Naive thymus-derived CD8-positive, alpha-beta T cell (primary cell): ENCODE measurements at places on chromosomes 3 and 15. TPM values are rescaled to one million over a fixed set of nuclear protein-coding genes. Genes with fewer than 3 reads are reported as not detected.

The TP53BP1 gene
- 37.7 TPM for total RNA-seq

The GOLGA6D gene
- 0.19 TPM for total RNA-seq

The LRRC34 gene
- total RNA-seq, result 1.2 TPM

The PLD1 gene
- total RNA-seq, result 0.38 TPM

The USP50 gene
- total RNA-seq, result not detected

The TLR9 gene
- 2.4 TPM for total RNA-seq

The GPR160 gene
- 17.1 TPM for total RNA-seq

DNA sequence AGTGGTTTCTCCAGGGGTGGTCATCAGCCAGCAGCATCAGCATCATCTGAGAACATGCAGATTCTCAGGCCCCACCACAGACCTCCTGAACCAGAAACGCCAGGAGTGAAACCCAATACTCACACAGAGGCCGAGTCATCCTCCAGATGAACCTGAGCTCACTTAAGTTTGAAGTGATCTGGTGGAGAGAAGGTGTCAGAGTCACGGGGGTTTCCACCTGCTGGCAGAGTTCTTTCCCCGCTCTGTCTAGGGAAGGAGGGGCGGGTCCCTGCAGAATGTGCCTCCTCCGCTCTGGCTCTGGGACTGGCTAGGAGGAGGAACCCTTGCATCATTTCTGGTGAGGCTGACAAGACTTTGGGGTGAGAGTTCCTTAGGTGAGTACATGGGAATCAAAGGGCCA is 13.3 kb upstream of the KIF23 start:
- no peaks in the 10 kb centered on the region for H3K36me3 ChIP-seq
- H3K4me1 ChIP-seq, result no peaks in the 10 kb centered on the region
- no peak overlapping the region for H3K27ac ChIP-seq
- no peak overlapping the region for H3K4me3 ChIP-seq
- no peaks in the 10 kb centered on the region for H3K27me3 ChIP-seq
- DNase-seq, result no peak

- H3K27ac ChIP-seq, result no peak overlapping the region
- DNase-seq, result no peak
- H3K27me3 ChIP-seq, result peaks cover 19% of the 10 kb centered on the region
- H3K4me1 ChIP-seq, result peaks cover 6% of the 10 kb centered on the region
- no peaks in the 10 kb centered on the region for H3K36me3 ChIP-seq
- H3K4me3 ChIP-seq, result no peak overlapping the region
Observed at GRCh38 chr3:126184465-126185000, 4.1 kb upstream of the ALDH1L1 start.

- no peak for DNase-seq
- H3K36me3 ChIP-seq, result no peaks in the 10 kb centered on the region
- H3K4me1 ChIP-seq, result no peaks in the 10 kb centered on the region
- no peak overlapping the region for H3K27ac ChIP-seq
- no peak overlapping the region for H3K4me3 ChIP-seq
- H3K27me3 ChIP-seq, result peaks cover 9% of the 10 kb centered on the region
Observed at GRCh38 chr3:119794971-119795612, 13.2 kb downstream of the NR1I2 start.

DNA sequence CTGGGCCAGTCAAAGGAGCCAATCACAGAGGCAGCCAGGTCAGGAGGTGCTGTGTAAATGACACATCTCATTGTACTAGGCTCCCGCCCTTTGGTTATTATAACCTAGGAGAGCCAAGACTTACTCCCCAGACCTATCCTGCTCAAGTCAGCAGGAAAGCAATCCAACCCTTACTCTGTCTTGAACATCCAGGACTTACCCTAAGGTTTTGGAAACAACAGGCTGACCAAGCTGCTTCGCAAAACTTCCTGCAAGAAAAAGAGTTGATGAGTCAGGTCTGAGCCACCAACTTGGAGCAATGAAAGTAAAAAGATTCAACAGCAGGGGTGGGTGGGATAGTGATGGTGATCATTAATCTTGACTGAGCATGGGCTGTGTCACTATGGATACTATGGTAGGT is 144.4 kb downstream of the MYLK start:
- no peak overlapping the region for H3K27ac ChIP-seq
- H3K4me3 ChIP-seq, result no peak overlapping the region
- no peaks in the 10 kb centered on the region for H3K4me1 ChIP-seq
- DNase-seq, result no peak
- peaks cover 2% of the 10 kb centered on the region for H3K27me3 ChIP-seq
- H3K36me3 ChIP-seq, result no peaks in the 10 kb centered on the region

GRCh38 chr3:38367779-38368178 is 21.2 kb downstream of the XYLB start:
- H3K36me3 ChIP-seq, result peaks cover 3% of the 10 kb centered on the region
- H3K4me3 ChIP-seq, result no peak overlapping the region
- no peak overlapping the region for H3K27ac ChIP-seq
- peaks cover 9% of the 10 kb centered on the region for H3K4me1 ChIP-seq
- H3K27me3 ChIP-seq, result no peaks in the 10 kb centered on the region

DNA sequence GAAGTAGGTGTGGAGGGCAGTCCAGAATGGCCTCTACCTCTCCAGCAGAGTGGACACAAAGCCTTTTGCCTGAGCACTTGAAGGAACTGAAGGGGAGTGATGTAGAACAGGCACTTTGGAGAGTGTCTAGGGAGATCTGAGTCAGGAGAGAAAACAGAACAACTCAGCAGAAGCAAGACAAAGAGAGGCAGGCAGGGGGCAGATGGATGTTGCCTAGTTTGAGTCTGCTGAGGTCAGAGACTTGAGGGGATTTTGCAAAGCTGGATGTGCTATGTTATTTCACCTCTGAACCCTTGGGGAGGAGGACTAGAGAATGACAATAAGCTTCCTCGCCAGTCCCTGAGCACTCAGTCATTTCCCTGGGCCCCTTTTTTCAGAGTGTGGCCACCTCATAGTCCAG is 366.4 kb downstream of the EPHB1 start:
- no peaks in the 10 kb centered on the region for H3K27me3 ChIP-seq
- DNase-seq, result no peak
- H3K27ac ChIP-seq, result no peak overlapping the region

- no peaks in the 10 kb centered on the region for H3K36me3 ChIP-seq
- no peak for DNase-seq
Observed at GRCh38 chr3:39146083-39146501, 7.3 kb downstream of the CSRNP1 start.

- H3K4me3 ChIP-seq, result no peak overlapping the region
- peaks cover 14% of the 10 kb centered on the region for H3K27me3 ChIP-seq
- H3K36me3 ChIP-seq, result no peaks in the 10 kb centered on the region
- no peak for DNase-seq
Observed at GRCh38 chr3:129346695-129347457, 68.2 kb downstream of the HMCES start.

DNA sequence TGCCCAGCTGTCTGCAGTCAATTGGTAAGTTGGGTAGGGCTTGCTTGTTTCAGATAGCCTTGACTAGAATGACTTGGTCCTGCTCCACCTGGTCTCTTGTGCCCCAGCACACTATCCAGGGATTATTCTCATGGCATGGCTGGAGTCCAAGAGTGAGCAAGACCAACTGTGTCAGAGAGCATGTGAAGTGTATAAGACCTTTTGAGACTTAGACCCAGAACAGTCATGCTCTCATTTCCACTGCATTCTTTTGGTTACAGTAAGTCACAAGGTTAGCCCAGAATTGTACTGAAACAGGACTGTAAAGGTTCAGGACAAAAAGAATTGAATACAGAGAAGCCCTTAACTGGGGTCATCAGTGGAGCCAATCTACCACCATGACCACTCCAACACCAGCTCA is 650.8 kb upstream of the ADAMTS9 start:
- peaks cover 11% of the 10 kb centered on the region for H3K27me3 ChIP-seq
- H3K36me3 ChIP-seq, result no peaks in the 10 kb centered on the region
- no peak overlapping the region for H3K4me3 ChIP-seq
- no peak overlapping the region for H3K27ac ChIP-seq
- H3K4me1 ChIP-seq, result peaks cover 3% of the 10 kb centered on the region

DNA sequence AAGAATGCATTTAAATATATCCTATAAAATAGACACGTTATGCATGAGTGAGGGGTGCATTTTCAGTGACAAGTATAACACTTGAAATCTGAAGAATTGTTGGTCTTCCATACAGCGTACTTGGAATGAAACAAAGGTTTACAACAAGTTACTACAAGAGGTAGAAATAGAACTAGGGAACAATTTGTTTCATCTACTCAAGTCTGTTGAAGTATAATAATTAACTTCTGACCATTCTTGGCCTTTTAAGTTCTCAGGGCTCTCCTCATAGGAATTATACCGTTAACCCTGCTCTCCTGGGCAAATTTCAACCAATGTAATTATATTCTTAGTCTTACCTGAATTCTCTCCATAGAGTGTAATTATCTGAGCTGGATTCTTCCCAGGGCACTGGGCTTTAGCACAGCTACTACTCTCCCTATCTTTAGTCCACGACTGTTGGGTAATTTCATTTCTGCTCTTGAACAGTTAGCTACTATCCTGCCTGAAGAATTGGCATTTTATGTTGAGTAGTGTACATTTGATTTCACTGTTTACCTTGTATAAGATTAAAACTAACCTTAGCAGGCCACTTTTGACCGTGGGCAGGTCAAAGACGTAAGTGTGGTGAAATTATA is 100.6 kb downstream of the UBE2E2 start:
- peaks cover 12% of the 10 kb centered on the region for H3K36me3 ChIP-seq
- no peaks in the 10 kb centered on the region for H3K27me3 ChIP-seq
- DNase-seq, result no peak
- peaks cover 7% of the 10 kb centered on the region for H3K4me1 ChIP-seq

DNA sequence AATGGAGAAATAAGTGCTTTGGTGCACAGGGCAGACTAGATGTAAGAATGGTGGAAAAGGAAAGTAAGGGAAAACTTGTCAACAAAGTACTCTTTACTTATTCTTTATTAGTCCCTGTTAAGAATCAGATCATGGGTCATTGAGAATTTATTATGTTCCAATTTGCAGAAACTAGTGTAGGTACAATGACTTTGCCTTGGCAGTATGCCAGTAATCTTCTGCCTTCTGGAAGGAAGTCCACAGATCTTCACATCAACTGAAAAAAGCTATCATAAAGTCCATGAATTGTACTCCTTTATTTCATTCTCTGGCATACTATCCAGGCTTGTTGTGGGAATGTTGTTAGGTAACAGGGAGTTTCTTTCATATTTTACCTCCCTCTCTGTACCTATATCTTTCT is 88.2 kb upstream of the FLNB start:
- DNase-seq, result no peak
- peaks cover 96% of the 10 kb centered on the region for H3K36me3 ChIP-seq
- H3K27me3 ChIP-seq, result no peaks in the 10 kb centered on the region
- H3K4me3 ChIP-seq, result no peak overlapping the region
- H3K27ac ChIP-seq, result no peak overlapping the region
- H3K4me1 ChIP-seq, result no peaks in the 10 kb centered on the region

DNA sequence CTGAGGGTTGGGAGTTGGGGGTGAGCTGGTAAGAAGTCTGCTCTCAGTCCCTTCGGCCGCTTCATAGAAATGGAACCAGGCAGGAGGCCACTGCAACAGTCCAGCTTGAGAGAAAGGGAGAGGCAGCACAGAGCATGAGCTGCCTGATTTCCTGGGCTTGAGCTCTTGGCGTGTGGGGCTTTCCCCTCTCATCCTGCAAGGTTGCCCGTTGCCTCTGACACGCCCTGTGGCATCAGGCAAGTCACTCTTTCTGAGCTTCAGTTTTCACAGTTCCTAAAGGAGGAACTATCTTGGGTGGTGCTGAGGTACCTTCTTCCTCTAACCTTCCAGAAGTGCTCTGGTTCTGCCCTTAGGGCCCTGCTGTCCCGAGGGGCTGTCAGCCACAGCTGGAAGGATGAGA is 4.9 kb downstream of the MESP2 start:
- no peak for DNase-seq
- no peak overlapping the region for H3K27ac ChIP-seq
- H3K4me3 ChIP-seq, result no peak overlapping the region
- no peaks in the 10 kb centered on the region for H3K36me3 ChIP-seq
- H3K4me1 ChIP-seq, result peaks cover 13% of the 10 kb centered on the region

DNA sequence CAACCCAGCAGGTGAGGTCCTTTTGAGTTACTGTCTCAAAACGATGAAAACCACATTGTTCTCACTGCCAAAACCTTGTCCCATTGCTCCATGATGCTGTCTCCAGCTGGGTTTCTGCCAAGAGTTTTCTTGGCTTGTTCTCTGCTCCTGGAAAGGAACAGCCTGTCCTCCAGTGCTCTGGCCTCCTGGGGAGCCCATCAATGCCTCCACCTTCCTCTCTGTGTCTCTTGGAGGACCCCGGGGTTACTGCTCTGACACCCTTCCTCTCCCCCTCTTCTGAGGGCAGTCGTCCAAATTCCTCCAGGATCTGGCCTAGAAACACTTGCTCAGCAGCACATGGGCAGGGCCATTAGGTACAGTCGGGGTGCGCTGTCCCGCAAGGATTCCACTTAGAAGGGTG is 63.9 kb upstream of the RGMA start:
- H3K27me3 ChIP-seq, result peaks cover 16% of the 10 kb centered on the region
- H3K4me1 ChIP-seq, result peaks cover 14% of the 10 kb centered on the region
- H3K27ac ChIP-seq, result no peak overlapping the region
- H3K4me3 ChIP-seq, result no peak overlapping the region
- no peaks in the 10 kb centered on the region for H3K36me3 ChIP-seq
- no peak for DNase-seq

DNA sequence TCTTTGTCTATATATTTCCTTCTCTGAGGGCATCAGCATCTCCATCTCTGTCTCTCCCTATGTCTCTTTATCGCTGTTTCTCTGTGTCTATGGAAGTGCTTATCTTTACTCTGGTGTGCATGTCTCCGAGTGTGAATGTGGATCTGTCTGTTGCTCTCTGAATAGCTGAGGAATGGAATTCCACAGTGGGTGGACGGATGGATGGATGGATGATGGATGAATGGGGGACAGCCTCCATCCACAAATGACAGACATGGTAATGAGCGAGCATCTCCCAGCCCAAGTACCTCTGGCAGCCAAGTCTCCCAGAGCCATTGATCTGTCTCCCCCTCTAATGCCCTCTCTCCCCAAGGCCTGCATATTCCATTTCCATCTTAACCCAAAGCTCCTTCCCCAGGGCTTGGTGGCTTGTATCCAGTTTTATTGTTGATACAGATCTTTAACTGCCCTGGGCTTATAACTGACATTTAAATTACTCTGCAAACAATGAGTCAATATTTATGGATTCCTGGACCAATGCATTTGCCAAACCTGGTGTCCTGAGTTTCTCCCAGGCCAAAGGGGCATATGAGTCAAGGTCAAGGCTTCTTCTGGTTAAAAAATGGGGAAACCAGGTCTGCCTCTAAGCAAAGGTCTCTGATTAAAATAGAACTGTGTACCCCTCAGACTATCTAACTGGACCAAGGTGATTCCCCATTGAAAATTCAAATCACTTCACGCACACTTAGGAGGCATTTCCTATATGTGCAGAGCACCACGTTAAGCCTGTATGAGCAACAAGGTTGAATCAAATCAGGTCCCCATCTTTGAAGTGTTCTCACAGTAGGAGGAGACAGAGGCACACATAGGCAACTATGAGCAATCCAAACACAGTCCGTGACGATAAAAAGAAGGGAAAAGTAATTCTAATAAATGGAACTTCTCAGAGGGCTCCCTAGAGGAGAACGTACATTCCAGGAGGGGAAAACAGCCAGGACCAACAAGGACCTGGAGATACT is 109.9 kb downstream of the TLE3 start:
- no peaks in the 10 kb centered on the region for H3K4me1 ChIP-seq
- H3K4me3 ChIP-seq, result no peak overlapping the region
- no peaks in the 10 kb centered on the region for H3K36me3 ChIP-seq
- H3K27me3 ChIP-seq, result peaks cover 33% of the 10 kb centered on the region
